COR-L47 (cell line): ENCODE measurements at places on chromosomes 16 and 17.

GRCh38 chr17:77420804-77421629, 280.2 kb downstream of the SEC14L1 start:
- peak; percentile 94 for DNase-seq

DNA sequence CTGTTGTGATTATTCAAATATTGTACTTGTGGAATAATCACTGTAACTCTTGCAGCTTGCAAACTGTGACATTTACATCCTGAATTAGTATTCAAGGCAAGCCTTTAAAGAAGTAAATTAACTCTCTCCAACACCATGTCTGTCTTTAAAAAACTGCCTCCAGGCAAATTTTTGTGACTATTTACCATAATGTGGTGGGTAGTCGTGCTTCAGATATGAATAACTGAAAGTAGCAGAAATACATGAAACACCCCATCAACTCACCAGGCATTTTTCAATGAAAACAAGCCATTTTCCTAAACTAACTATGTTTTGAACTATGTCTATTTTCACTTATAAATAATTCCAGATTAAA, 217.4 kb upstream of the PSMD7 start:
- DNase-seq: no peak

GRCh38 chr17:9615486-9615885, 29.8 kb upstream of the USP43 start:
- DNase-seq: no peak

GRCh38 chr16:48864055-48864454, 254.1 kb upstream of the N4BP1 start:
- DNase-seq: no peak

GRCh38 chr17:80498242-80498919, 22.0 kb upstream of the NPTX1 start:
- DNase-seq: no peak

GRCh38 chr16:77946823-77947222, 75.5 kb upstream of the CLEC3A start:
- DNase-seq: no peak

DNA sequence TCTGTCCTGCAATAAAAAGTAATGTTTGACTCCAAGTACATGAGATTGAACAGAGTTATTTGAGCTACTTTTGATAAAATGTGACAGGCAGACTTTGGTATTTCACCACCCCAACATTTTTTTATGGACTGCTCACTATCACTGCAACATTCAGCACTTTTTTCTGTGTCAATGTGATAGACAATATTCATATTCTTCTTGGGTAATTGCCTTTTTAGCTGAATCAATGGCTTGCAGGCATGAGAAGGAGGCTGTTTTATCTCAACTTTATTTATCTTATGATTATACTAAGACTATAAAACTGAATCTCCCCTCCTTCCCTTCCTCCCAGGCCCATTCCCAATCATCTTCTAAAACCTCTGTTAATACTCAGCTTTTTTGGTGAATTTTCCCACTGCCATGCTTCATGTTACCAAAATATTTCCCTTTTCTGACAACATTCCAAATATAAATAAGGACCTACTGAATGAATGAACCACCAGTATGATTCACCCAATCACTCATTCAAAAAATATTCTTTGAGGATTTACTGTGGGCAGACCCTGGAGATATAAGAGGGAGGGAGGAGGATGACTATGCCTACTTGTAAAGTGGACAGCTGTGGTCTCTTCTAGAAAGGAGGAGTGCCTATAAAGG, 67.6 kb downstream of the CDH13 start:
- DNase-seq: no peak

- no peak for DNase-seq
These were observed 20.5 kb upstream of the ZNF652 start for GRCh38 chr17:49382556-49382955.

- DNase-seq: no peak
These were observed 35.6 kb downstream of the WWOX start for GRCh38 chr16:78134944-78135619.

- DNase-seq: peak; percentile 79
These were observed 13.2 kb downstream of the CHCT1 start for GRCh38 chr17:60435244-60436167.

DNA sequence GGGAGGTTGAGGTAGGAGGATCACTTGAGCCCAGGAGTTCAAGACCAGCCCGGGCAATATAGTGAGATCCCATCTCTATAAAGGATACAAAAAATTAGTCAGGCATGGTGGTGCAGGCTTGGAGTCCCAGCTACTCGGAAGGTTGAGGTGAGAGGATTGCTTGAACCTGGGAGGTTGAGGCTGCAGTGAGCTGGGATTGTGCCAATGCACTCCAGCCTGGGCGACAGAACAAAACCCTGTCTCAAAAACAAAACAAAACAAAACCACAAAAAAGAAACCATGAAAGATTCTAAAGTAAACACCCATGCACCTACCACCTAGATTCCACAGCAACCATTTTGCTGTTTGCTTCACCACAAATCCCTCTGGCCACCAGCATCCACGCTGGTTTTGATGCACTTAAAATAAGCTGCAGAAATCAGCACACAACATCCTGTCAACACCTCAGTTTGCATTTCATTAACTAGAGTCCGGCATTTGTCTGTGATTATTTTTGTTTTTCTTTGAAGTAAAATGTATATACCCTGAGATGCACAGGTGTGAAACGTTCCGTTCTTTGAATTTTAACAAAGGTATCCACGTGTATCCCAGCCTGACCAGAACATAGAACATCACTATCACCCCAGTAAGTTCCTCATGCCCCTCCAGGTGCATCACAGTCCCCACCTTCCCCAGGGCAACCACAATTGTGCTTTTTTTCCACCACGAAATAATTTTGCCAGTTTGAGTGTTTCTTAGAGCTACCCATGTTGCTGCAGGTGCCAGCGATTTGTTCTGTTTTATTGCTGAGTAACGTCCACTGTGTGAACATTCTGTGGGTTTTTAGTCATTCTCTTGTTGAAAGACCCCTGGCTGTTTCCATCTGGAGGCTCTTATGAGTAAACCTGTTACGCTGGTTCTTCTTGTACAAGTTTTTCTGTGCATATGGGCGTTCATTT, 191.5 kb downstream of the SEC14L1 start:
- no peak for DNase-seq

DNA sequence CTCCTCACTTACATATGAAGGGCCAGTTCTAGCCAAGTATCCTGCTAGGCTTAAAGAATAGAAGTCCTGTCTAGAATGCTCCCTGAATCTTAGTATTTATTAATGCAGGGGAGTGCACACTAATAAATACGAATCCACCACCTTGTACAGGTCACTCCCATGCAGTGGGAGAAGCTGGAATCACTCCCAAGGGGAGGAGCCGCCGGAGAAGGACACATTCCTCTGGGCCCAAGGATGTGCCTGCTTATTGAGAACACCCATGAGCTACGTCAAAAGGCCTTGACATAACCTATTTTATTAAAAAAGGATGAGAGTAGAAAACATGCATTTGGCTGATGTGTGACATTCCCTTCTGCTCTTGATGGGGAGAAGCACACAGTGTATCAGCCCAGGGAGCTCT, 223.5 kb downstream of the SPECC1 start:
- no peak for DNase-seq

DNA sequence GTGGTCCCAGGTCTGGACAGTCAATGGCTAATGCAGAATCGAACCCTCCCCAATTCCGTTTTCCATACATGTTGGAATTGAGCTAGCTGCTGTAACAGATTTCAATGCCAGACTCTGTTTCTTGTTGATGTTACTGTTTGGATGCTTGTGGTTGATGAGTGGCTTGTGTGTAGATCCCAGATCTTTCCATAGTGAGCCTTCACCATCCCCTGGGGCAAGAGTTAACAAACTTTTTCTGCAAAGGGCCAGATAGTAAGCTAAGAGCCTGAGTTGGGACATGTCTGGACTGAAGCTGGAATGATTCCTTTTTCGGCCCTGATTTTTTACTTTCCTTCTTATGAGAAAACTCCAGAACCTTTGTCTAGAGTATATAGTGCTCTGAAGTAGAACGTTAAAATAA, 296.3 kb downstream of the CPPED1 start:
- no peak for DNase-seq

GRCh38 chr16:21645261-21645721, 7.1 kb downstream of the IGSF6 start:
- no peak for DNase-seq
